Pancreas (tissue), 10 donors: ENCODE measurements at places on chromosomes 2 and 18. TPM values are rescaled to one million over a fixed set of nuclear protein-coding genes. Genes with fewer than 3 reads are reported as not detected.

Gene CERS6
- 3.2 TPM for polyA plus RNA-seq

Gene C2orf78
- not detected for polyA plus RNA-seq

Gene FZD7
- 0.53 TPM for polyA plus RNA-seq

Gene L3MBTL4
- 2.5 TPM for polyA plus RNA-seq

DNA sequence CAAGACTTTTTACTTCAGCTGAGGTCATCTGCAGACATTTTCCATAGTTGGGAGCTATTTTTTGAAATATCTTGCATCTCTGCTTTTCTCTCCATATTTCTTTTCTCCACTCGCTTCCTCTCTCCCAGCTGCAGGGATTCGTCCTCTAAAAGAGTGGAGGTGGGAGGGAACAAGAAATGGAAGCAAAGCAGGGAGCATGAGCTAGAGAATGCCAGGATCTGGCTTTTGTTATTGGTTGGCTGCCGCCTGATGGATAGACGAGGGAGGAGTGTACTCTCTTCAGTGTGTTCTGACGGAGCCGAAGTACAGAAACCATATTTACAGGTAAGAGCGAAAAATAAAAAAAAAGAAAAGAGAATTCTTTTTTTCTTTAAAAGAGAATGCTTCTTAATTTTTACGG, at the start of gene CSRNP3:
Gene CSRNP3 (plus strand): TSS at position 282 of the 400 bp plus-strand sequence. CDS start 125,368 bp downstream, outside the sequence.
- DNase-seq = peak; percentile 46

DNA sequence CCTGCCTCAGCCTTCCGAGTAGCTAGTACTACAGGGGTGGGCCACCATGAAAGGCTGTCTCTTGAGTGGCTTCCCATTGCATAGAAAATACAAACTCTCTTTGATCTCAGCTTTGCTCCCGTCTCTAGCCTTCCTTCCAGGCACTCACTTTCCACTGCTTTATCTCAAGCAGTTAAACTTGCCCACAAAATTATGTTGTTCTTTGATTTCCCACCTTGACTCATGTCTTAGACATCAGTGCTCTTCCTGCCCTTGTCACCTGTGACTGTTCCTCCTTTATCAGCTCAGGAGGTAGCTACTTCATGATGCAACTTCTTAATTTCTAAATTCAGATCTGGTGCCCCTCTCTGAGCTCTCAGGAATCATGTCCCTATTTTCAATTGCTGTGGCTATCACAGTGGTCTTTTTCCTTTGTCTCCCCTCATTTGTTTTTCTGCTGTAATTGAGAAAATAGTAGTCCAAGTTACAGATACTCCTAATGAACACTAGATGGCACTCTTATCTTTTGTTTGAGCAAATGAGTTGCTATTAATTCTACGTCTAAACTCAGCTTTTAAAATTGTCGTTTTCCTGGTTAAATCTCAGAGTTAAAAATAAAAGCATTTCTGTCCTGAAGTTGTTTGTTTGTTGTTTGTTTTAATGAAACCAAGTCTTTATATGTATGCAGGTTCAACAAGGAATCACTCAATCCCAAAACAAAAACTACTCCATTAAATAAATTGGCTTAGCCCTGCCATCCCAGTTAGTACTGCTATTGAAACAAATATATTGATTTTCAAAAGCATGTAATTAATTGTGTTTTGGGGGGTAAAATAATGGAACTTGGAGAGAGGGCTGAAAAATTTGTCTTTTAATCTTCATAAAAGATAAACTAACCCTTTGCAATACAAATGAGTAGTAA, 46.9 kb upstream of the GREB1L start:
- DNase-seq = no peak

DNA sequence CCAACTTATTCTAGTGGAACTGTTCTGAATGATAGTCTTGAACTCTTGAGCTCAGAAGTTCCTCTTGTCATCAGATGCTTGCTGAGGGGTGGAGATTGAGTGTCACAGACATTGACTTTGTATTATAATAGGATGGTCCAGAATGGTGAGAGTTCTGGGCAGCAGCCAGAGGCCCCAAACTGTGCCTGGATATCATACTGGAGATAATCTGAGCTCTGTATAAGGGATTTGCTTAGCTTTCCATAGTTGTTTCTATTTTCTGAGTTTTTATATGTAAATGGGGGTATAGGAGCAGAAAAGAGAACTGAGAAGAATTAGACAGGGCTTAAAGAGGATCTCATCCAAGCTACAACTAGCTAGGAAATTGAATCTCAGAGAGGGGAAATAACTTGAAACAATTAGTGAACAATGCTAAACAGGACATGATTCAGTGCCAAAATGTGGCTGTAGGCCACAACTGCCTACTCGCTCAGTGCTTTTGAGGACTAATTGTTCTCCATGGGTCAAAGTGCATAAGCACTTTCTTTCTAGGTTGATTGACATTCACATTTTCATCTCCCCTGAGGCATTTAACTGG, 10.1 kb upstream of the LCLAT1 start:
- no peak for DNase-seq

DNA sequence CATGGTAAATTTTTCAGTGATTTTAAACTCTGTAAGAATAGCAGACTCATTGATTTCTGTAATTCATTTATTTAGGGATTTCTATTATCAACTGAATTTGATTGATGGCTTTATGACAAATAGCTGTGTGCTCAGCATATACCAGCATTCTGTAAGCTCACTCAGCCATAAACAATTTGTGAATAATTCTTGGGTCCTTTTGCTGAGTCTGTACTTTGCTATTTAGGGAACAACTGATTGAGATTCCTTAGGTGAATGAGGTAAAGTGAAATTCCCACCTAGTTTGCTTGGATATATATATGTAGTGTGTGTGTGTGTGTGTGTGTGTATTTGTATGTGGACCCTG, 76.7 kb upstream of the CAVIN2 start:
- no peak for DNase-seq
